ENCODE measurements at places on chromosomes 12 and 14. TPM values are rescaled to one million over a fixed set of nuclear protein-coding genes. Genes with fewer than 3 reads are reported as not detected.

DNA sequence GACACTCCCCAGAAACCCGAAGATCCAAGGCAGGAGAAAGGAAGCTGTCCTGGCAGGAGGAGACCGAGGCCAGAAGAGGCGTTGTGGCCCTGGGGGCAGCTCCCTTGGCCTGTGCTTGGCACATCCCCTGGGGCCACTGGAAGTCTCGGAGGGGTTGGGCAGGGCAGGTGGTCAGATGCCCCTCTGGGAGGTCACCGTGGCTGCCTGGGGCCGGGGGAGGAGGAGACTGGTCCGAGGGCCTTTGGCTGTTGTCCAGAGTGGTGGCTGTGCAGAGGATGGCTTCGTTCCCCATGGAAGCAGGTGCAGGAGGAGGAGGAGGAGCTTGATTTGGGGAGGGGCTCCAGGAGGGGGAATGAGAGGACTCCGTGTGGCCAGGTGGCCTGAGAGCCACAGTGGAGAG is 3.3 kb upstream of the NUDT14 start:
- no peak for DNase-seq

DNA sequence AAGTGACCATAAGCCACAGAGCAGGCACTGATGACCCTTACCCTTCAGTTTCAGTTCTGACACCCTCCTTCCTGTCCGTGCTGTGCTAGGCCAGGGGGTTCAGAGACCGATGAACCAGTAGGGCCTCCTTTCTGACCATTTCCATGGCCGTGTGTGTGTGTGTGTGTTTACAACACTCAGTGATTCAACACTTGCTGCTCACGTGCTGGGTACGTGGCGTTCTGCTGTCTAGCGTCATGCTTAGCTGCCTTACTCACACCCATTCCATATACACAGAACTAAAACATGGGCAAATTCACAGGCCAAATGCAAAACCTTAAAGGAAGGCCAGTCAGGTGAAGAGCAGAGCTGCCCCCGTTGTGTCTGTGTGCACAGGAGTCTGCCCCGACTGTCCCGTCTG is 67.5 kb downstream of the DNAH10 start:
- DNase-seq, result no peak

DNA sequence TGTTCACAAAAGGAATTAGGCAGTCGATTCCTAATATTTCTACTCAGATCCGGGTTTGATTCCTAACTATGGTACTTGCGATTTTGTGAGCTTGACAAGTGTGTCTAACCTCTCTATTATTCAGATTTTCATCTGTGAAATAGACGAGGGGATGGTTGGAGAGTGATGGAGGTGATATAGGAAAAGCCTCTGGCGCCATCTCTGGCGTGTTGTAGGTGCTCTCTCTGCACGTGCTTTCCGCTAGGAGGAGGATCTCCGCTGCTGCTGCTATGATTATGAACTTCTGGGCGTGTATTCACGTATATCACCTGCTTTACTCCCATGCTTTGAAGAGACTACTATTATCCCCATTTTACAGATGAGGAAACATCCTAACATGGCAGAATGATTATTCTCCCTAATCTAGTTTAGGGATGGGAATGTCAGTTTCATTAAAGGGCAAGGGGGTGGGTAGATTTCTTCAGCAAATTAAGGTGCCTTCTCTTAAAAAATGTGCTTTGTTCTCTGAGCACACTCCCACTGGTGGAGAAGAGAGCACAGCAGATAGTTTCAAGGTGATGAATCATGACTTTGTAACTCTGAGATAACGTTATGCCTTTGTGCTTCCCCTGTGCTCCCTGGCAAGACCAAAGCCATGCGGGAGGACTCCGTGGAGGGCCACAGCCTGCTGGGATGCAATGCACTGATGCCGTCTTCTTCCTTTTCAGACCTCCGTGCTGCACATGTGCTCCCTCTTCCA is 97.1 kb downstream of the PRIMA1 start:
- no peak for DNase-seq

- DNase-seq, result no peak
Measured at GRCh38 chr14:54362089-54362504, 34.7 kb upstream of the CDKN3 start.

The FKBP3 gene
- total RNA-seq, result 69.6 TPM

The ADCY4 gene
- total RNA-seq, result 4.1 TPM

GRCh38 chr14:102229071-102229738 is 75.8 kb downstream of the MOK start:
- no peak for DNase-seq

The SELPLG gene
- total RNA-seq, result 214 TPM

DNA sequence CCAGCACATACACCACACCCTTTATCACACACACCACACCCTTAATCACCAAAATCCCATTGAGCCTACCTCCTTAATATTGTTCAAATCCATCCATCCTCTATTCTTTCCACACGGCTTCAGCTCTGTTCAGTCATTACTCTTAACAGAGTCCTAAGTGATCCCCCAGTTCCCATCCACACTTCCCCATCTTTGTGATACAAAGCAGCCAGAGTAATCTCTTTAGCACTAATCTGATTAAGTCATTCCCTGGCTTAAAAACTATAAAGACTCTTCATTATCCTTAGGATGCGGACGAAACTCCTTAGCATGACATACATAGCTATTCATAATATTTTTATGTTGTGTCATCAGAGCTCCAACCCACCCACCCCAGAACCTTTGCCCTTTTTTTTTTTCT is 14.7 kb upstream of the MFAP5 start:
- no peak for DNase-seq

The PRKD1 gene
- total RNA-seq, result not detected

- no peak for DNase-seq
Measured at GRCh38 chr12:61713121-61713520, 547.1 kb upstream of the USP15 start.

DNA sequence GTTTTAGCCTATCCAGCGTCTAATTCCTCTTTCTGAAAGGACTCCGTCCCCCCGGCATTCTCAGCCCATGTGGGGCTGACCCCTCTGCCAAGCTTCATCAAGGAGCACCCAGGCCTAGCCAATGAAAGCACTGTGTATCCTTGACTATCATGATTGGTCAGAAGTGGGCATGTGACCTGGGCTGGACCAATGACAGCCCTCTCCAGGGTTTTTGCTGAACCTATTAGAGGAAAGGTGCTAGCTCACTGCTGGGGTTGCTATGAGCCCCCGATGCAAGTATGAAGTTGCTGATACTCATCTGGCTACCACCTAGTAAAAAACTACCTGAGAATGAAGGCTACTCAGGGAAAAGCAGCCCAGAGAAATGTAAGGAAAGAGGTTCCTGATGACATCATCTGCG is 68.1 kb downstream of the LRRC74A start:
- DNase-seq, result no peak

The SYCP3 gene
- total RNA-seq, result 0.35 TPM

The SLCO1A2 gene
- total RNA-seq, result not detected

DNA sequence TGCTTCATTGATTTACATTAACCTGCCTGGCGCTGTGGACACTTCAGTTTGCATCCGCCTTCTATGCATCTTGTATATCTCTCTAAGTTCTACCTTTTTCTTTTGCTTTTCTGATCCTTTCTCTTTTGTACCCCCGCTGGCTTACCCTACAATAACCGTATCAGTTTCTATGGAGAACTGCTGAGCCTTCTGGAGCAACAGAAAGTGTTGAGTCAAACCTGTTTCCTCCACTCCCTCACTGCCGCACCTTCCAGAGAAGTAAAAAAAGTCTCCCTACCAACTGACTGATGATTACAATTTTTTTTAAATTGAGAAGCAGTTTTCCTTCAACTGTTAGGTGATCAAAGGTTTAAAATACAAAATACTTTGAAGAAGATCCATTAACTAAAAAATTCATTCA is 17.4 kb downstream of the EXD2 start:
- no peak for DNase-seq

DNA sequence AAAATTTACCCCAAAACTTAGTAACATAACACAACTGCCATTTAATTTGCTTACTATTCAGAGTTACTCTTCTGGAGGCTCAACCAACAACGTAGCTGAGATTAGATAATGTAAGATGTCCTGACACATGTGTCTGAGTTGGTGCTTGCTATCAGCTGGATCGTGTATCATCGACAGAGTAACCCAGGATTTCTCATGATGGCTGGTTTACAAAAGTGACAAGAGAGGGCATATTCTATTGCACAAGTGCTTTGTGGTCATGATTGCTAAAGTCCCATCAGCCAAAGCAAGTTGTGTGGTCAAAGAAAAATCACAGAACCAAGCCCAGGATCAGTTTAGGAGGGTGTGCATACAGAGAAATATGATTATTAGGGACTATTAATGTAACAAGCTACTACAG is 73.4 kb downstream of the CAPZA3 start:
- no peak for DNase-seq

DNA sequence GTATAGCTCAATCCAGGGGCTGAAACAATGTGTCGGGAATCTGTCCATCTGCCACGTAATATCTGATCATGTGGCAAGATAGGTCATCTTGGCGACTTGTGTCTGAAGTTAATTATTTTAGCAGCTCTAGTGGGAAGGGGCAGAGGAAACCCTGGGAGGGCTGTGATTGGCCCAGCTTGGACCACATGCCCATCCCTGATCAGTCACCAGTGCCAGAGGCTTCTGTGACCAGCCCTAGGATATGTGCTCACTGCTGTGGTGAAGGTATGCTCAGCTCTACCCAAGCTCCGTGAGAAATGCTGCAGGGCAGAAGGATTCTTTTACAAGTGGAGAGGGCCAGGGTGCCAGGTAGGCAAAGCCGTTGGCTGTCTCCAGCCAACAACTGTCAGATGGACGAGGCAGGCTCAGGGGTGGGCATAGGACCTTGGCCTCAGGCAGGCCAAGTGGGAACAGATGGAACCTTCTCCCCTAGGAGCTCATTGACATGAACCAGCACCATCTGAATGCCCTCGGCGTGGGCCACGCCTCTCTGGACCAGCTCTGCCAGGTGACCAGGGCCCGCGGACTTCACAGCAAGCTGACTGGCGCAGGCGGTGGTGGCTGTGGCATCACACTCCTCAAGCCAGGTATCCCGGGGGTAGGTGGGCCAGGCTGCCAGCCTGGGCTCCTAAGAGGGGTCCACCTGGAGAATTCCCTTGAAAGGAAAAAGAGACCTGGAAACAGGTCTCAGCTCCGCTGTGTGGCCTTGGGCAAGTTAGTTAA is 21.1 kb downstream of the MVK start:
- DNase-seq, result no peak
